Kidney epithelial cell (primary cell): ENCODE measurements at places on chromosomes 2 and 18.

GRCh38 chr2:127623388-127624319 lies 22.3 kb upstream of the GPR17 start:
- DNase-seq = no peak

DNA sequence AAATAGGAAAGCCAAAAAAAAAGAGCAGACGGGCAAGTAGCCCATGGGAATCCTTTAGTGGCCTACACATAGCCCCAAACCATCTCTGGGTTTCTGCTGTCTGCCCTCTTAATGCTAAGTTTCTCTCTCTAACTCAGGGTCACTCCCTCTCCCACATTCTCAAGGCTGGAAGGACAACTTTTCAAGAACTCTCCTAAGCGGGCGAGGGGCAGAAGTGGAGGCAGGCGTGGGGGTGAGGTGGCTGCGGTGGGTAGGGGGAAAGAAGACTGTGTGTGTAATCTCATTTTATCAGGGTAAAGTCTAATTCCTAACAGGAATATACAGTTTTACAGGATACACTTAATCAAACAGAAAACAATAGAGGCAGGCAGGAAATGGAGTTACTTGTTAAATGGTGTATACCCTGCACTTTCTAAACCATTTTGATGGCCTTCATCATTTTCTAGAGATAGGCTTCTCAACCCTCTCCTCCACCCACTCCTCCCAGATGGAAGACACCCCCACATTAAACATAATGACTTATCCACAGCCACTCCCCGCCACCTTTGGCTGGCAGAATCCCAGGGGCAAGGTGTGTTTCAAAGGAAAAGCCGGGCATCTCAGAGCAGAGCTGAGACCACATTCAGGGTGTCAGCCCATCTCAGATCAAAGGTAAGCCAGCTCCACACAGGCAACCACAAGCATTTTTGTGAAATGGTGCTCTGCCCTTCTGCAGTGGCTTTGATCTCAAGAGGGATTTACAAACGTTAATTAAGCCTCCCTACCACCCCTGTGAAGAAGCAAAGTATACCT lies 6.8 kb downstream of the SMAD7 start:
- no peak for DNase-seq

DNA sequence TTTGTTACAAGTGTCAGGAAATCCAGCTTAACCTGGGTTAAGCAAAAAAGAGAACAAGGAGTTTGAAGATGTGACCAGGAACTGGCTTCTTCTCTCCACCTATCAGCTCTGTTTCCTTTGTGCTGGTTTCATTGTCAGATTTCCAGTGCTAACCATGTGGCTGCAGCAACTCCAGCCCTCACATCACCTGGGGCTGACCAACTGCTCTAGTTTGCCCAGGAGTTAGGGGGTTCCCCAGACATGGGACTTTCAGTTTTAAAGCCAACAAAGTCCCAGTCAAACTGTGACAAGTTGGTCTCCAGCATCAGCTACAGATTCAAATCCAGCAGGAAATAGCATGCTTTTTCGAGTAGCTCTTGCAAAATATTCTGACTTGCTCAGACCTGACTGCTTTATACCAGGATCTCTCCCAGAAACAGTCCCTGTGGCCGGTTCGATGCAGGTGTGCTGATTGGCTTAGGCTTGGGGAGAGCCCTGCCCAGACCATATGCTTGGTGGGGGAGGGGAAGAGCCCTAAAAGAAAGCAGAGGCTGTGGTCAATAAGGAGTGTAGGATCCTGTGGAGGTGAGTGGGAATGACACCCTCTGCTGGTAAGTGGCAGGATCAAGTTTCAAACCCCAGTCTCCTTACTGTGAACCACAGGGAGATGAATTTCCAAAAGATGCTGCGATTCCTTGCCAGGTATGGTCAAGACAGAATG lies 49.5 kb downstream of the KCNE4 start:
- DNase-seq = no peak

DNA sequence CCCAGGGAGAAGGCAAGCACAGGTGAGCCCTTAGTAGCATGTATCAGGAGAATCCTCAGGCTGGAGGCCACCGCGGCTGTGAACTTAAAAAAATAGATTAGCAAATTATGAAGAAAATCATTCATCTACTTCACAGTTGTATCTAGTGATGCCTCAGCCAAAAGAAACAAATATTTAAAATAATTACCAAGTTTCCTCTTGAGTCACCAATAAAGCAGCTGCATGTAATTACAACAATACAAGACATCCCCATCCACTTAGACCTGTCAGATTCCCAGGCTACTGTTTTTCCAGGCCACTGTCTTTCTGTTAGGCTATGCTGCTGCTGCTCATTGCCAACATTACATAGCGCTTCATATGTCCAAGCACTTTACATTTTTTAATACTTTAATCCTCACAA lies 54.6 kb upstream of the PHLPP1 start:
- DNase-seq = no peak

DNA sequence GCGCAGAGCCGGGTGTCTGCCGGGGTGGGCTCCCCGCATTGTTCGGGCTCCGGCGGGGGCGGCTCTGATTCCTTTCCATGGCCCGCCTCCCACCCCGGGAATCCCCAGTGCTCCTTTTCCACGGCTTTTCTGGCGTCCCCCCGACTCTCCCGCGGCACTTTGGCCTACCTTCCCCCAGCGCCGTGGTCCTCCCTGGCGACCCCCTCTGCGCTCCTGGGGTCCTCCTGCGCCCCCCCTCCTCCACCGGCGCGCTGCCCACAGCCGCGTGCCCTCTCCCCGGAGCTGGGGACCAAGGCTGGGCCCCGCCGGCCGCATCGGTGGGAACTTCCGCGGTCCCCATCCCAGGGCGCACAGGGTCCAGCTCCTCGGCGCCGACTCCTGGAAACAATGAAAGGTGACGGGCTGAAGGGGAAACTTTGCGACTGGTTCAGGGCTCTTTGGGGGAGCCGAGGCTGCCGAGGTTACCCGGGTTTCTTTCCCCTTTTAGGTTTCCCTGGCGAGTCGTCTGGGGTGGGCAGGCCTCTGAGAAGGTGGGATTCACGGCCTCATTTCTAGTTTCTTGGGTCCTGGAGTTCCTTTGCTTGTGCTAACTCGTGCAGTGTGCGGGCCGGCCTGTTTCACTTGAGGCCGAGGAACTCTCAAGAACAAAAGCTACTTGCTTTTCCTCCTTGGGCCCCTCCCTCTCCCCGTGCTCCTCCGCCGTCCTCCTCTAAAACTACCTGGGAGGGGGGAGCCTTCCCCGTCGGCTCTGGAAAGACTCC lies 2.2 kb downstream of the TGIF1 start:
- DNase-seq = no peak

DNA sequence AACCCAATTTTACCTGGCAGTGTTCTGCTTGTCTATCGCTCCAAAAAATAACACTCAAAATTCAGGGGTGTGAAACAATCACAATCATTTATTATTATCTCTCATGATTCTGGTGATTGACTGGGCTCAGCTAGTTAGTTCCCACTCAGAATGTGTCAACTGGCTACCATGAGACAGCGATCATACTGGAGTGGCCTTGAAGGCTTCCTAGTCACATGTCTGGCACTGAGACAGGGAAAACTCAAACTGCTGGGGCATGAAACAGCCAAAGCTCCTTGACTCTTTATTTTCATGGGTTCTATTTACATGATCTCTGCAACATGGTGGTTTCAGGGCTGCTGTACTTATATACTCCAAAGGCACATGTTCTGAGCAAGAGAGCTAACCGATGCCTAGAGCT lies 6.2 kb upstream of the ANXA4 start:
- no peak for DNase-seq

DNA sequence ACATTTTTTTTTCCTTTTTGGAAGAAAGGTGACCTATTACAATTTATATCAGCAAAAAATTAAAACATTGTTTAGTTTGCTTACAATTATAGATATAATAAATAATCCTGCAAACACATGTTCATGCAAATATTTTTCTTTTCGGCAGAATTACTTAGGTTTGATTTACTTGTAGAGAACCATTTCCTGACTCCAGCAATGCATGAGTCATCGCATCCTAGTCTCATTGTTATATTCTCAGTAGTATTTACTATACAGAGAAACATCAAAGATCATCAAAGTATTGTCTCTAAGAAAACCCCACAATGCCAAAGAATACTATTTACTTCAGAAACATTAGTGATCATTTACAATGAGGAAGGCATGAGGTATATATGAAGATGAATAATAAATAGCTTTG lies 40.4 kb upstream of the MTIF2 start:
- DNase-seq = peak; percentile 12

DNA sequence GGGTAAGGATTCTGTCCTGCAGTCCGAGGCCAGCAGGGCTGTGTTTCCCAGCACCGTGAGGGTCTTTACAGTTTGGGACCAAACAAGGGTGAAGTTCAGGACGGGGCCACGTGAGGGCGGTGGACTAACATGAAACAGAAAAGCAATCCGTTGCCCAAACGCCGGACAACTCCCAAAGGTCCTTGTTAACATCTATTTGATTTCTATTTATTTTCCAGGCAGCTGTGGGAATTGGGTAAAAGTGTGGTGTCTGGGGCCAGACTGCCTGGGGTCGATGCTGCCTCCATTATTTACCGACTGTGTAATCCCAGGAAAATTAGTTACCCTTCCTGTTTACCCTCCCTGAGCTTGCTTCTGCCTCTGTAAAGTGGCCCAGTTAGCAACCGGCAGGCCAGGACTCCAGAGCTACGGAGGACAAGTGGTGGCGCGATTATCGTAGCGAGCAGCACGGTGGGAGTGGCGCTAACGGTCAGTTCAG lies 66.3 kb upstream of the TCF7L1 start:
- DNase-seq = peak; percentile 26

DNA sequence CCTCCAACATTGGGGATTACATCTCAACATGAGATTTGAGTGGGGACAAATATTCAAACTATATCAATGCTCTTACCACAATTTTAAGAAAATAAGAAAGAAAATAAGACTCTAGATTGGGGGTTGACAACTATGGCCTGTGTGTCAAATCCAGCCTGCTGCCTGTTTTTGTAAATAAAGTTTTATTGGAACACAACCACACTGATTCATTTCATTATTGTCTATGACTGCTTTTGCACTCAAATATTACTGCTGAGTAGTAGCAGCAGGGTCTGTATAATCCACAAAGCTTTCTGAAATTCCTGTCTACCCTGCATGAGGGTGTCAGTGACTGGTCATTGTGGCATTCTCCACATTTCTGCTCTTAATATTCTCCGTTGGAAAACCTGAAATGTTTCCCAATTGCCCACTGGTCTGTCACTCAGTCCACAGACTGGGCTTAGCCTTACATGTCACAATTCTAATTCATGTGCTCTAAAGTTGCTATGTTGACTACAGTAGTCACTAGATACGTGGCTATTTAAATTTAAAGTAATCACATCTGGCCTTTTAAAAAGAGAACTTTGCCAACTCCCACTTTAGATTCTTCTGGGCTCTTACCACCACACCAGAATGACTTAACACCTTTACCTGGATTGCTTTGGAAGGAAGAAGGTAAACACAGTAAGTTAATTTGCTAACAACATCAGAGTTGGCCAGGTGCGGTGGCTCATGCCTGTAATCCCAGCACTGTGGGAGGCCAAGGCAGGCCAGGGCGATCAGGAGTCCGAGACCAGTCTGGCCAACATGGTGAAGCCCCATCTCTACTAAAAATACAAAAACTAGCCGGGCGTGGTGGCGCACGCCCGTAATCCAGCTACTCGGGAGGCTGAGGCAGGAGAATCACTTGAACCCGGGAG lies 86.9 kb downstream of the CLHC1 start:
- DNase-seq = no peak

- DNase-seq = no peak
These were observed 77.7 kb upstream of the CYP1B1 start for GRCh38 chr2:38153476-38154135.

- no peak for DNase-seq
These were observed 178.2 kb downstream of the PLCL1 start for GRCh38 chr2:197982565-197982964.

- DNase-seq = no peak
These were observed 74.6 kb downstream of the RRM2 start for GRCh38 chr2:10196948-10197696.

- DNase-seq = no peak
These were observed 55.9 kb downstream of the HS1BP3 start for GRCh38 chr2:20594957-20595356.

DNA sequence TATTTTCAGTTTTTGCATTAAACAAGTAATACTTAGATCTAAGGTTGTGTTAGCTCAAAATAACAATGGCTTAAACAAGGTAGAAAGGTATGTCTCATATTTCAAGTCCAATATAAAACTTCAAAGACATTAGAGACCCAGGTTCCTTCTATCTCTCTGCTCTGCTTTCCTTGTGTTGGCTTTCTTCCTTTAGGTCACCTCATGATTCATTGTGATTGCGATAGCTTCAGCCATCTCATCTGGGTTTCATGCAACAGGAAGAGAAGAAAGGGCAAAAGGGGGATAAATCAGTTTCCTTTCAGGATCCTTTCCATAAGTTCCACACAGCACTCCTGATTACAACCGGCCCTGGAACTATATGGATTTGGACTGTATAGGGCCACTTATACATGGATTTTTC lies 16.0 kb upstream of the TBR1 start:
- DNase-seq = no peak

- DNase-seq = no peak
These were observed 106.8 kb upstream of the SPATS2L start for GRCh38 chr2:200199576-200200263.

DNA sequence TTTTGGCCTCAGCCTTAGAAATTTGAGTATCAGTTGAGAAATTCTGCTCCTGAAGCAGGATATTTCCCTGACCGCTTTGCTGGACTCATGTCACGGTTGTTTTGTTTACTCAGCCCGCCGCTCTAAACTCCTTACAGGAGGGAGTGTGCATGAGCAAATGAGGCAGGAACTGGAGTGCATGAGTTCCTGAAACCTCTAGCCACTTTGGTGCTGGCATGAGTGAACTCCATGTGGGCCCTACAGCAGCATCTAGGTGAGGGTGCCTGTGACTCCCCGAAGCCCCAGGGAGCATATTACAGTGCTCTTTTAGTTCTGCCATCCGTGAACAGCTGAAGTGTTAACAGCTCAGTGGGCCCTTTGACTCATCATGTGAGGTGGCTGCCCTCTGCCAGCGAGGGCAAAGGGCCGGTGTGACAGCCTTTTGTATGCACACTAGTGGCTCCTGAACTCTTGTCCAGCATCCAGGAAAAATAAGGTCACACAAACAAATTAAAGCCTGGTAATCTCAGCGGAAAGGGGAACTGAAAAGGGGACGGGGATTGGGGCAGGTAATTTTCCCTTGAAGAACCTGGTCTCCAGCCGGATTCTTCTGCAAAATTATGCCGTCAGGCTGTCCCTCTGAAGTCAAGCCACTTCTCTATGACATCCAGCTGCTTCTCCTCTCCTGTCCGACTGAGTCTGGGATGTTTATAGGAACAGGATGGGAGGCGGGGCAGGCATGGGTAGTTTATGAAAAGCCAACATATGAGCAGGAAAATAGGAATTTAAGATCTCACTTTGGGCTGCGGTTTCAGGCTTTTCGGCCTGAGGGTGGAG lies 1668.7 kb downstream of the SUCLG1 start:
- DNase-seq = peak; percentile 25

DNA sequence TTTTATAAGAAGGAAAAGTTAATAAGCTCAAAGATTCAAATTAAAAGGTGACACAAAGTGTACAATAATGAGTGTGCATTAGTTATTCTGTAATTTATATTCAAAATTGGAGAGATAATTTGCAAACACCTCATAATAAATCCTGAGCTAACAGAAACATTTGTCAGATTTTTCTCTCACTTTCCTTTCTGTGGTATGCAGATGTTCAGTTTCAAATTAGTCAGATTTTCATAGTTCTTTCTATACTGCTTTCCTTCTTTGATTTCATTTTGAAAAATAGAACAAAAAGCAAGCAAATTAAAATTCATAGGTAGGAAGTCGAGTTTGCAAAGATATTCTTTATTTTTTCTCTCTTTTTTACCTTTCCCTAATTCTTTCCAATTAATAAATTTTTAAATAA lies 1420.1 kb upstream of the NXPH2 start:
- DNase-seq = no peak

- DNase-seq = no peak
These were observed 69.6 kb upstream of the RTN4 start for GRCh38 chr2:55119711-55120487.
